ENCODE measurements at places on chromosomes 2 and 18. TPM values are rescaled to one million over a fixed set of nuclear protein-coding genes. Genes with fewer than 3 reads are reported as not detected.

Gene ANKRD62
- total RNA-seq = not detected

Gene PPP3R1
- total RNA-seq = 23.9 TPM

Gene KCNJ13
- total RNA-seq = not detected

Gene TANC1
- 13.6 TPM for total RNA-seq

Gene LYPD6B
- not detected for total RNA-seq

Gene FBXO15
- total RNA-seq = 0.53 TPM

Gene FSHR
- not detected for total RNA-seq

Gene STAT4
- 0.53 TPM for total RNA-seq

Gene HRH4
- not detected for total RNA-seq

Gene G6PC2
- not detected for total RNA-seq

Gene ACVR1C
- not detected for total RNA-seq

Gene ZNF804A
- 3.9 TPM for total RNA-seq

Gene NGEF
- total RNA-seq = 3.2 TPM

Gene SERTAD2
- total RNA-seq = 7.8 TPM

Gene C2orf76
- total RNA-seq = 4.3 TPM

Gene ASPRV1
- 0.18 TPM for total RNA-seq

Gene KRTCAP3
- not detected for total RNA-seq

Gene DSC2
- not detected for total RNA-seq

Gene RTP5
- total RNA-seq = not detected

Gene SP100
- total RNA-seq = 77.0 TPM

Gene ID2
- 68.6 TPM for total RNA-seq

Gene SERPINB10
- 0.35 TPM for total RNA-seq

Gene SLC9A4
- total RNA-seq = not detected

Gene TSPYL6
- total RNA-seq = not detected

Gene UGT1A3
- total RNA-seq = not detected

Gene TNFAIP6
- 56.5 TPM for total RNA-seq

Gene GRP
- total RNA-seq = not detected

Gene LDAH
- total RNA-seq = 13.5 TPM

Gene PREB
- total RNA-seq = 70.1 TPM

Gene NOSTRIN
- total RNA-seq = 0.18 TPM

Gene C2orf66
- not detected for total RNA-seq

Gene HTR2B
- 6.4 TPM for total RNA-seq

Gene CYTIP
- not detected for total RNA-seq

Gene TUBB8B
- total RNA-seq = not detected

Gene FAM98A
- total RNA-seq = 55.5 TPM

Gene ZBTB7C
- not detected for total RNA-seq

Data from myometrial cell (primary cell).